ENCODE measurements at places on chromosomes 11 and 22.
A peak's percentile ranks its signal among the peaks of the same experiment; 100 is the strongest.

- DNase-seq: no peak
These were observed 826 bp upstream of the EEF1G start for GRCh38 chr11:62574363-62575071.

DNA sequence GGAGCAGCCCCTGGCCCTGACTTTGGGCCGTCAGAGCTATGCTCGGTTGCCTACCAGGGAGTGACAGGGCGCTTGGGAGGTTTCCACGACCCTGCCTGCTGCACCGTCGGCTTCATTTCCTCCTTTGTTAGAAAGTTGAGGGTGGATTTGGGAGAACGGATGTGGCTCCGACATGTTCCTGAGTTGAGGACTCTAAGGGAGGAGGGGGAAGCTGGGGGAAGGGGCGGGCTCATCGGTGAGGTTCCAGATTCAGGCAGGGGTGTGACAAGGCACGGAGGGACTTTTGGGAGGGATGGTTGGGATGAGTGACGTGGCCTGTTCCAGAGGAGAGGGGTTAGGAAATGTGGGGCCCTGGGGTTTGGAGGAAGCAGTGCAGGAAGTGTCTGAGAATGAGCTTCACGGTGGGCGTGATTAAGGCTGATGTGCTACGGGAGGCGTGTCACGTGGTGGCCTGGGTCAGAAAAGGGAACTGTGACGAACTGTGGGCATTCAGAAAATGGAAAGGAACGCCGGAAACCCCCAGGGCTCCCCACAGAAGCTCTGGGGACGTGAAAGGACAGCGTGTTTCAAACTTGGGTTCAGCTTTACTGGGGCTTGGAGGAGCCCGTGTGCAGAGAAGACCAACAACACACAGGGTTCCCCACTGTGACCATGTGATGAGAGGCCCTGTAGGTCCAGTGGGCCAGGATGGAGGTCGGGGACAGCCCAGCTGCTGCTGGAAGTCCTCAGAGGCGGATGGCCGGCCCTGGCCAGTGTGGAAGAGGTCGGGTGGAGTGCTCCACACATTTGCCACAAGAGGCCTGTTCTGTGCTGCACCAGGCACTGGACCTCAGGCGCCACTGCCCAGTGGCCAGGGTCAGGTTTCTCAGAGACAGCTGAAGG lies 2.8 kb downstream of the PARVB start:
- peak; percentile 76 for DNase-seq

DNA sequence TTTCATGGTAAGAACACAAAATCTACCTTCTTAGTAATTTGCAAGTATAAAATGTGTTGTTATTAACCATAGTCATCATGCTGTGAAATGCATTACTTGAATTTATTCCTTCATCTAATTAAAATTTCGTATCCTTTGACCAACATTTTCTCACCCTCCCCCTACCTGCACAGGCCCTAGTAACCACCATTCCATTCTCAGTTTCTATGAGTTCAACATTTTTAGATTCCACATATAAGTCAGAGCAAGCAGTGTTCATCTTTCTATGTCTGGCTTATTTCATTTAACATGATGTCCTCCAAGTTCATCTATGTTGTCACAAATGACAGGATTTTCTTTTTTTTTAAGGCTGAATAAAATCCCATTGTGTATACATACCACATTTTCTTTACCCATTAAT lies 43.5 kb upstream of the CCDC179 start:
- no peak for DNase-seq

DNA sequence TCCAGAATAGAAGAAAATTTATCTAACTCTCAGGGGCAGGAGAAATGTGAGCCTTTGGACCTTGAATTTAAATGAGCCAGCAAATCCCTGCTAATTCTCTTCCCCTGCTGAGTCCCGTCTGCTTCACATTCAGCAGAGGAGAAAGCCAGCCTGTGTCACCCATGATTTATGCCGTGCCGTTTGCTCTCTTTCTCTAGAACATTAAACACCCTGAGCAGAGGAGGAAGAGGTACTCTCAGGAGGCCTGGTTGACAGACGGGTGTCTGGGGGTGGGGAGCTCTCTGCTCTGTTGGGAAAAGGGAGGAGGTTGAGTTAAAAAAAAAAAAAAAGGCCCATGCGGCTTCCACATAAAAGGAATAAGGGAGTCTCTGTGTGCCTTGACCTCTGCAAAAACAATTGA lies 11.3 kb upstream of the MTMR3 start:
- no peak for DNase-seq

- no peak for DNase-seq
These were observed 8.5 kb downstream of the SH3BP1 start for GRCh38 chr22:37647928-37648327.

- no peak for DNase-seq
These were observed at the start of gene LARGE2 for GRCh38 chr11:45922425-45923082. TSS of gene LARGE2 (plus strand) at chr11:45922656. CDS start at chr11:45922883, 227 bp downstream.

GRCh38 chr11:17978553-17979287 lies 34.1 kb downstream of the SERGEF start:
- DNase-seq: no peak

DNA sequence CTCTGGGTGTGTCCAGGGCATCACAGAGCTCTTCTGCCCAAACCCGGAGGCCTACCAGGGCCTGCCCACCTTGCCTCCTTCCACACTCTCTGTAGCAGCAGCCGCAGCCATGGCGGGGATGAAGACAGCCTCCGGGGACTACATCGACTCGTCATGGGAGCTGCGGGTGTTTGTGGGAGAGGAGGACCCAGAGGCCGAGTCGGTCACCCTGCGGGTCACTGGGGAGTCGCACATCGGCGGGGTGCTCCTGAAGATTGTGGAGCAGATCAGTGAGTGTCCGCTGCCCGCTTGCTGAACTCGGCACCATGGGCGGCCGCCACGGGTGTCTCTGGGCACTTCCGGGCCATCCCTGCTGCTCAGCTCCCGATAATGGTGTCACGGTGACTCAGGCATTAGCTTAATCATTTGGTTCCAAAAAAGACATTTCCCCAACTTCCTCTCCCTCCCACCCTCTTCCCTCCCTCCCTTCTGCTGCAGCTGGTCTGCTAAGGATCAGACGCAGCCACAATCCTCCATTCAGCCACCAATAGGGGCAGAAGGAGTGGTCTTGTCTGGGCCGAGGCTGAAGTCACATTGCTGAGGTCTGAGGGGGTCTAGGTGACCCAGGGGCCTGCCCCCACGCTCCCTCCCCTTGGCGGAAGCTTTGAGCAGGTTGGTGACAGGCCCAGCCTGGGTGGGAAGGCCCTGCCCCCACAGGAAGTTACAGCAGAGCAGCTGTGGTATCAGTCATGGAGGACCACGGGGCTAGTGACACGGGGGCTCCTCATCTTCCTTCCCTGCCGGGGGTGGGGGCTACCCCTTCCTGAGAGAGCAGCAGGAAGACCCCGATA lies 950 bp downstream of the FERMT3 start:
- DNase-seq: peak; percentile 79

- DNase-seq: peak; percentile 53
These were observed 26.1 kb upstream of the CARD16 start for GRCh38 chr11:105071089-105071732.

GRCh38 chr11:95904009-95904650 lies 19.8 kb downstream of the MTMR2 start:
- DNase-seq: no peak

DNA sequence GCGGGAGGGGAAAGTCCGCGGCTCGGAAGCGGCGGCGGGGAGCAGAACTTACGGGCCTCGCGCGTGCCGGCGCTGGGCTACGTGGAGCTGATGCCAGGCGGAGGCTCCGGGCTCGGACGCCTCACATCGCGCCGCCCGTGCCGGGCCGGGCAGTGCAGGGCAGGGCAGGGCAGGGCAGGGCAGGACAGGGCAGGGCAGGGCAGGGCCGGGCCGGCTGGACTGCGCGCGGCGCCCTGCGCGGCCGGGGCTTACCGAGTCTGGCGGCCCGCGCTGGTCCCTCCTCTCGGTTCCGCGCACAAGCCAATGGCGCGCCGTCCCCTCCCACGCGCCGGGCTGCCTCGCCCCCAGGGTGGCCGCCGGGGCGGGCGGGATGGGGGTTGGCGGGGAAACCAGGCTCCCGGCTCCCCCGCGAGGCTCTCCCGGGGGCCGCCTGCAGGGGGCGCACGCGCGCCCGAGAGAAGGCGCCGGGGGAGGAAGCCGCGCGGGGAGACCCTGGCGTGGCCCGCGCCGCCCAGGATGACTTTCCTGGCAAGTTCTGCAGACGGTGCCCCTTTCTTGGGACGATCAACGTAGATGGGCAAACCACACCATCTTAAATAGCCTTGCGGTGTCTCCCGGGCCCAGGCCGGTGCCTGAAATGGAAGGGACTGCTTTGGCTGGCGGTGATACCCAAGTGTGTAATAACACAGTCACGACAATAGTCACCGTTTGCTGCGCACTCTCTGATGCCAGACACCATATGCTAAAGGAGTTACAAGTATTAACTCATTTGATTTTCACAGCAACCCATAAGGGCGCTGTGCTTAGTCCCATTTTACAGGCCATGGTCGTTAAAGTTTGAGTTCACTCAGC lies at the start of gene TP53I11:
TSS of gene TP53I11 (minus strand) at position 259 of the 852 bp plus-strand sequence. CDS start 12,548 bp downstream, outside the sequence.
- DNase-seq: peak; percentile 65

- no peak for DNase-seq
These were observed 640.2 kb upstream of the KIRREL3 start for GRCh38 chr11:127640561-127641451.

- no peak for DNase-seq
These were observed 341 bp downstream of the NAALADL1 start for GRCh38 chr11:65058012-65058411.

GRCh38 chr22:45212306-45212709 lies 28.4 kb downstream of the KIAA0930 start:
- DNase-seq: no peak

GRCh38 chr11:44518968-44519550 lies 46.4 kb upstream of the CD82 start:
- no peak for DNase-seq

DNA sequence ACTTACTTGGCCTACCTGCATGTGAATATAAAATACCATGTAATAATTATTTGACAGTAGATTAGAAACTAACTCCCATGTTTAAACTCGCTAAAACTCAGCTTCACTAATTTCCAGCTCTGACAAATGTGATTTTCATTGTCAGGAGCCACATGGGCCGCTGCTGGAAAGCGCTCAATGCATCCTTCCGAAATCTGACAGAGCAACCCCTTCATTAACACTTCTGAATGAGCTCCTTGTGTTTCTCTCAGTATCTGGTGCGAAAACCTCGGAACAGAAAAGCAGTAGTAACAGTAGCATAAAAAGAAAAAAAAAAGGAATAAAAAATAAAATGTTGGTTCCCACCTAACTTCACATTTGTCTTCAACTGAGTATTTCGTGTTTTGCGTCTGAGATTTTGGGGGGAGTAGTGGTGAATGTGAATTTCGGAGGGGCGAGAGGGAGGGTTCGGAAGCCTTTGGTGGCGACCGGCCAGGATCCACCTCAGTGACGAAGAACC lies 710 bp downstream of the MTCH2 start:
- no peak for DNase-seq

DNA sequence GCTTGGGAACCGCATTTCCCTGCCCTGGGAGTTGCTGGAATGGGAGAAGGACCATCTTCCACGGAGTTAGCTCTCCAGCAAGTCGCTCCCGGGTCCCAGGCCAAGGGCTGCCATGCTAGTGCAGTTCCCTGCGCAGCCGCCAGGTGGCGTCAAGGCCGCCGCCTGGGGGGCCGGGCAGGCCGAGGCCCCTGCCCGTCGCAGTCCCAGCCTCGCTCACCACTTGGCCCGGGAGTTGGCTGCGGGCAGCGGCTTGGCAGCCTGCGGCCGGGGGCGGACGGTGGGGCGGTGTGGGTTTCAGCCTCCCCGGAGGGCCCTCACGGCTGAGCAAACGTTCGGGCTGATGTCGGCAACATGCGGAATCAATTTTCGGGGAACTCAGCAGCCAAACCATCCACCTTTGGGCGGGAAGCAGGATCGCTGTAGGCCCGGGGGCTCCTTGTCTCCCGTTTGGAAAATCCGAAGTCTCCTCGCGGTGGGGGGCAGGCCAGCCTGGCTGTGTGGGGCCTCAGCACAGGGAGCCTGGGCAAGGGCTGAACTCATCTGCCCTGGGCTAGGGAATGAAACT lies 415.1 kb downstream of the SOX6 start:
- DNase-seq: no peak

GRCh38 chr11:14813516-14813915 lies 78.5 kb downstream of the CYP2R1 start:
- no peak for DNase-seq

DNA sequence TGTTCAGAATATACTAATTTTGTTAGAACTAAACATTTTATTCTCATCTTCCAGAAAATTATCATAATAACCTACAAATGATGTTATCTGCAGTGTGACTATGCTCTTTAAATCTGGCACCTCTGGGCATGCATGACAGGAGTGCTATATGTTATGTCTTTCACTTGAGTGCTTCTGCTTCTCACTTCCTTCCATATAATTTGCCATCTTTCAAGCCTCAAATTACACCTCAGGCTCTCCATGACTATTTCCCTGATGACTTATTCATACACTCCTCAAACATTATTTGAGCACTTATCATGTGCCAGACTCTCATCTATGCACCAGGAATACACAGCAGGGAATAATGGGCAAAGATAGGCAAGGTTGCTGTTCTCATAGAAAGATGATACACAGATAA lies 219.3 kb upstream of the POU2AF2 start:
- DNase-seq: no peak

DNA sequence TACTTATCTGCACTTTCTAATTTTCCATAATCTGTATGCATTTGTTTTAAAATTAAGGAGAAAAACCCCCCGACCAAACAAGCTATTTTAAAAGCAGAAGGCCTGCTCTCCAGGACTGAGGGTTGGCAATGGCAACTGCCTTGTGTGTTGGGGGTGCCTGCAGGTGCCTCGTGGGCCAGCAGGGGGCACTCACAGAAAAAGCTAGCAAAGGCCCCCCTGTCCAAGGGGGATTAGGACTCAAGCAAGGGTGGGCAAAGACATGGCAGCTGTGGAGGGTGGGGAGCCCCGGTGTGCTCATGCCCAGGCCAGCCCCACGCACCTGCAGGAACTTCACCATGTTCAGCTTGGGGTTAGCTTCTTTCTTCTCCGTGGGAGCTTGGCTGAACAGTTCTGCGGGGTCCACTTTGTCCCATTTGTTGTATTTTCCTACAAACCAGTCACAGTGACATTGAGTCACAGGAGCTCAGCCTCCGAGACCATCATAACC lies 10.3 kb downstream of the TOP3B start:
- DNase-seq: peak; percentile 48

- no peak for DNase-seq
These were observed 71.7 kb downstream of the TBC1D22A start for GRCh38 chr22:46834021-46834737.

DNA sequence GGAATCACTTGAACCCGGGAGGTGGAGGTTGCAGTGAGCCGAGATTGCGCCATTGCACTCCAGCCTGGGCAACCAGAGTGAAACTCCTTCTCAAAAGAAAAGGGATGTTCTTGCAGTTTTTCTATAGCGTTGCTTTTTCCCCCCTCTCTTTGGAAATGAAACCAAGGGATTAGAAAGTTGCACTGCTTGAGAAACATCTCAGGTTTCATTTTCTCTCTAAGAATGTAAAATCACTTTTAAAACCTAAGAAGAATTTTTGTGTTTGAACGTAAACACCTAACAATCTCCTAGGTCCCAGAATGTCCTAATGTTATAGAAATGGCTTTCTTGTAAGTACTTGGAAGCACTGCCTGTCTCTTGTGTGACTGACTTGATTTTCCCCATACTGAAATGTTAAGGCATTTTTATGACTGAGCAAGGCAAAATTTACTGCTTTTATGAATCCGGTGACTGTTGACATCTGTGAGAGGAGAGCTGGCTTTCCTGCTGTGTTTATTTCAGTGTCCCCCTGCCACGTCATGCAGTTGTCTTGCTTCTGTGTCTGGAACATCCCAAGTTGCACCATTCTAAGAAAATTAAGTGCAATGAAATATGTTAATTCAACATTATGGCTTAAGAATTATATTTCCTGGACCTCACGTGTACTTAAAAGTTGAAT lies 37.7 kb downstream of the NF2 start:
- DNase-seq: no peak

GRCh38 chr22:49292909-49293308 lies 534.8 kb downstream of the BRD1 start:
- DNase-seq: no peak

GRCh38 chr11:614623-615503 lies 887 bp downstream of the IRF7 start:
- DNase-seq: no peak
